GM18507 (cell line): ENCODE measurements at places on chromosomes 12 and 14.

GRCh38 chr12:120292411-120292660, 633 bp upstream of the RNU4-2 start:
- no peak for DNase-seq

DNA sequence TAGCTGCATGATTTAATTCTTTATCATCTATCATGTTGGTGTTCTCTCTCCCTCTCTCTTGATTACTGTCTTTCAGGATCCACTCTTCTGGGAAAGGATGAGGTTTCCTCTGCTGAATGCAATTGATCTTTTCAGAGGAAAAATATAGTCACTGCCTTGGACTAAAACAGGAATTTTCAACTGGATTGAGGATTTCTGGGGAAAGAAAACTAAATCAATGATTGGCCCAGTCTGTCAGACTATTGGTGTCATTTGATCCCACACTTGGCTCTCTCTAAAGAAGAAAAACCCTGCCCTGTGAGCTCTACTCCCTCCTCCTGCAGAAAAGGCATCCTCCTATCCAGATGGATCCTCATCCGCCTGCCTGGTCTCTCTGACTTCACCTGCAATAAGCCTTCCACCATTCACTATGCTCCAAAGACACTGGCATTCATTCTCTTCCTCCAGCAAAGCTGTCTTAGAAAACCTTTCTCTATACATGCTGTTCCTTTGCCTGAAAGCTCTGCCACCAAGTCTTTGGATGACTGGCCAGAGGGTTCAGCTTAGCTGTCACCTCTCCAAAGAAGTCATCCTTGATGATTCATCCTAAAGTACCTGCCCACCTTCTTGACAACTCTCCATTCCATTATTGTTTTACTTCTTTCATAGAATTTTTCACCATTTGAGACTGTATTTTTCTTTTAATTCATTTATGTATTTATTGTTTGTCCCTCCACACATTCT, 127.7 kb upstream of the CAND1 start:
- DNase-seq: no peak

GRCh38 chr12:52839436-52840105, 5.5 kb upstream of the KRT79 start:
- no peak for DNase-seq

DNA sequence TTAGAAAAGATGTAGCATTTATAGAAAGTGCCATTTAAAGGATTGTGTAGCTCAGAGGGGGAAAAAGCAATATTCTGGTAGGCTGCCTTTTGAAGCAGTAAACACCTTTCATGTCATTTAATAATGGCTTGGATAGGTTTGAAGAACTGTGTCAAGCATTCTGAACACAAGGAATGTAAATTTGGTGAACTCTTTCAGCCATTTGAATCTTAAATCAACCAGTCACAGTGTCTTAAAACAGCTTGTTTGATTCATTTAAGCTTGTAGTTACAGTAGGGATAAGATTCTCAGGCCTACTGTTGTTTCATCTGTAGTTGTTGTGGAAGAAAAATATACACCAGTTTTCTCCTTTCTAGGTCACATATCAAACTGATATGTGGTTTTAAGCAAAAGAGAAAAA, 299.4 kb upstream of the NOVA1 start:
- no peak for DNase-seq

DNA sequence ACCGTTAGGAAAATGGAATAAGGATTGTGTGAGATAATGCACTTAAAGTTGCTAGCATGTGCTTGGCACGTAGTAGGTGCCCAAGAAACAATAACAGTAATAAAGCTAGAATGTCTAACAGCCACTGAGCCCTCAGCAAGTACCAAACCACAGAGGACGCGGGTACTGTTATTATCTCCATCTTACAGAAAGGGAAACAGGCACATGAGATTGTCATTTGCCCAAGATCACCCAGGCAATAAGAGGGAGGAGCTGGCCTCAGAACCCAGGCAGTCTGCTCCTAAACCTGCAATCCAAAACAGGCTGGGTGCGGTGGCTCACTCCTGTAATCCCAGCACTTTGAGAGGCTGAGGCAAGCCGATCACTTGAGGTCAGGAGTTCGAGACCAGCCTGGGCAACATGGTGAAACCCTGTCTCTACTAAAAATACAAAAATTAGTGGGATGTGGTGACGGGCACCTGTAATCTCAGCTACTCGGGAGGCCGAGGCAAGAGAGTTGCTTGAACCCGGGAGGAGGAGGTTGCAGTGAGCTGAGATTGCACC, 5.1 kb upstream of the SDS start:
- DNase-seq: no peak

DNA sequence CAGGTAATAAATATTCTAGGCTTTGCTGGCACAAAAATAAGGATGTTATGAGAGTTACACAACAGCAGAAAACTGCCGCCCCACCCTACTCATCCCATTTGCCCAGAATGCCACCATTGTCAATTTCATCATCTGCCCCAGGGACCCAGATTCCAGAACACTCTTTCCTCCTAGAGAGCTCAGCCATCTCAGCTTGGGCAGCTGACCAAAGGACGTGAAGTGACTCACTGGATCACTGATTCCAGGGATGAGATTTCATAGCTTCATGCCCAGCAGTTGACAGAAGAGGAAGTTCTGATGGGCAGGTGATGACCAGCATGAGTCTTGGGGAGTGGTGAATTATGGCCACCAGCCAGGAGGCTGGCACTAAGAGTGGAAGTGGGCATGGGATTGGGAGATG, 450.3 kb downstream of the RMST start:
- DNase-seq: no peak

DNA sequence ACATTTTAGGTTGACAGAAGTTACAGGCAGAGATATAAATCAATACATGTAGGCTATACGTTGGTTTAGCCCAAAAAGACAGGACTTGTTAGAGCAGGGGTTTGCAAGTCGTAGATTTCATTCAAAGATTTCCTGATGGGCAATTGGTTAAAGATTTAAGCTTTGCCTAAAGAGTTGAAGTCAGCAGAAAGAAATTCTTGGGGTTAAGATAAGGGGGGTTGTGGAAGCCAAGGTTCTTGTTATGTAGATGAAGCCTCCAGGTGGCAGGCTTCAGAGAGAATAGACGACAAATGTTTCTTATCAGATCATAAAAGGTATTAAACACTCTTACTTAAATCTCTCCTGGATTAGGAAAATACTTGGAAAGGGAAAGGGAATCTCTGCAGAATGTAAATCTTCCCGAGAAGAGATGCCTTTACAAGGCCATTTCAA, 510.8 kb downstream of the TMTC2 start:
- DNase-seq: no peak

- DNase-seq: no peak
Observed at GRCh38 chr14:95597784-95598211, 62.9 kb downstream of the GLRX5 start.

GRCh38 chr14:39884091-39884490, 451.9 kb upstream of the FBXO33 start:
- DNase-seq: no peak
